GM23338 (cell line): ENCODE measurements at places on chromosomes 7 and 10. TPM values are rescaled to one million over a fixed set of nuclear protein-coding genes. Genes with fewer than 3 reads are reported as not detected.

- no peak overlapping the region for H3K27ac ChIP-seq
- no peaks in the 10 kb centered on the region for H3K36me3 ChIP-seq
- no peak for DNase-seq
Observed at GRCh38 chr7:101954499-101954898, 137.1 kb downstream of the CUX1 start.

DNA sequence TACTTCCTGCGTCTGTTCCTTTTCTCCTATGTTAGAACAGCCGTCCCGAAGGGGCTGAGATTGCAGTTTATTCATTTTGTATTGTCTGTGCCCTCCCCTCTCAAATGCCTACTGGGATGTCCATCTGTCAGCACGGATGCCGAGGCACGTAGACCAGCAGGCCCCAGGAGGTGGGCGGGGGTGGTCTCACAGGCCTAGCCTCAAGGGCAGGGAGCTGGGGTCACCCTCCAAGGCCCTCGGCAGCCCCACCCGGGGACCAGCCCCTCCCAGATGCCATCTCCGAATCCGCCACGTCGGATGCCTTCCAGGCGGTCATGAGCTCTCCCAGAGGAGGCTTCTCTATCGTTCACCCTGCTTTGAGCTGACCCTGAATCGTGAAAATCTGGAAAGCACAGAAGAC lies 59.7 kb downstream of the ELFN1 start:
- H3K4me3 ChIP-seq: no peak overlapping the region
- H3K27me3 ChIP-seq: no peaks in the 10 kb centered on the region
- H3K27ac ChIP-seq: no peak overlapping the region
- DNase-seq: no peak
- H3K4me1 ChIP-seq: no peaks in the 10 kb centered on the region

The CADPS2 gene
- total RNA-seq: 31.7 and 36.9 TPM in 2 replicates

The TRRAP gene
- 49.8 and 58.7 TPM in 2 replicates for total RNA-seq

The TCERG1L gene
- total RNA-seq: 1.8 and 5.5 TPM in 2 replicates
